ENCODE measurements at places on chromosomes 6 and 20.

DNA sequence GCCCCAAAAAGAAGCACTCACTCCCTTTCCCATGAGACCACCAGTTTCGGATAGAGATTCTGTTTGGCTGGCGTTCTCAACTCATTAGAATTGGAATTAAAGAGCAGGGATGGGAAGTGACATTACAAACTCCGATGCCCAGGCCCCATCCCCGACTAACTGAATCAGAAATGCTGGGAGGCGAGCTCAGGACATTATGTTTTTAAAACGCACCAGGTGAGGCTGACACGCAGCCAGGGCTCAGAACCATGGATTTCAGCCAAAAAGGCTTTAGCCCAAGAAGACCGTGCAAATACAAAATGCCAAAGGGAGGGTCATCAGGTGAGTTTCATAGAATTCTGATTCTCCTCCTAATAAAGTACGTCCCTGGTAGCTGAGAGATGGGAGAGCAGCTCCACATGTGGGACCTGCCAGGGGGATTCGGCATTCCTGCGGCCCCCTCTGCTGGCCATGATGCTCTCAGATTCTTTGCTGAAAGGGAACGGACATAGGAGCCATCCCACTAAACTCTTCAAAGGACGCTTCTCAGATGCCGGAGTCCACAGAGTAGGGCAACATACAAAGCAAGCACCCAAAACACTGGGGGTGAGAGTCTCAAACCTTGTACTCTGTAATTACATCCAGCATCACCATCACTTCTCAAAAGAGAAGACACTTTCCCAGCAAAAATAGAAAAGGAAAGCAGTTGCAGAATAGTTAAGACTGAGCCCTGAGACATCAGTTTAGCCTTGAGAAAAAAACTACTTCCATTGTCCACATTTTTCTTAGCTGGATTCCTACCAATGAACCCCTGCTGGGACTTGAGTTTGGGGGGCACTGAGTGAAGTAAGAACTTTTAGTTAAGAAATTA, 205.2 kb downstream of the BMP7 start:
- DNase-seq: no peak

DNA sequence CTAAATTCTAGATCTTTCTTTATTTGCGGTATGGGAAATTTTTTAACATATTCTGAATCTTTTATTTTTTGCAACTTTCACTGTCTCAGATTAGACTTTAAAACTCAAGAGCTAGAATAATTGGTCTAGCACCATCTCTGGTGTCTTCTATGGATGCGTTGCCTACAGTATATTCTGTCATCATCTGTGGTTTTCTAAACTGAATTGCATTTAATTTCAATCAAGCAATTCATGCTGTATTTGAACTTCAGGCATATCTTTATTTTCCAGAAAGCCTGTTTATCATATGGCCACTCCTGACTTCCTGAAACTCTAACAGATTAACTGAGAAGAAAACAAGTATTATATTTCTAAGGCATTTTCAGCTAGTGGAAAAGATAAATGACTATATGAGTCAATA, 281.6 kb downstream of the PLCB1 start:
- DNase-seq: no peak

GRCh38 chr6:38064431-38064830, 244.9 kb downstream of the ZFAND3 start:
- DNase-seq: no peak

- DNase-seq: no peak
Measured at GRCh38 chr20:35093267-35093884, 769 bp upstream of the TRPC4AP start.

- no peak for DNase-seq
Measured at GRCh38 chr20:12455148-12455547, 537.5 kb downstream of the BTBD3 start.

- DNase-seq: no peak
Measured at GRCh38 chr6:11869672-11870340, 91.2 kb upstream of the ADTRP start.

- no peak for DNase-seq
Measured at GRCh38 chr6:17927705-17928104, 59.7 kb downstream of the KIF13A start.

DNA sequence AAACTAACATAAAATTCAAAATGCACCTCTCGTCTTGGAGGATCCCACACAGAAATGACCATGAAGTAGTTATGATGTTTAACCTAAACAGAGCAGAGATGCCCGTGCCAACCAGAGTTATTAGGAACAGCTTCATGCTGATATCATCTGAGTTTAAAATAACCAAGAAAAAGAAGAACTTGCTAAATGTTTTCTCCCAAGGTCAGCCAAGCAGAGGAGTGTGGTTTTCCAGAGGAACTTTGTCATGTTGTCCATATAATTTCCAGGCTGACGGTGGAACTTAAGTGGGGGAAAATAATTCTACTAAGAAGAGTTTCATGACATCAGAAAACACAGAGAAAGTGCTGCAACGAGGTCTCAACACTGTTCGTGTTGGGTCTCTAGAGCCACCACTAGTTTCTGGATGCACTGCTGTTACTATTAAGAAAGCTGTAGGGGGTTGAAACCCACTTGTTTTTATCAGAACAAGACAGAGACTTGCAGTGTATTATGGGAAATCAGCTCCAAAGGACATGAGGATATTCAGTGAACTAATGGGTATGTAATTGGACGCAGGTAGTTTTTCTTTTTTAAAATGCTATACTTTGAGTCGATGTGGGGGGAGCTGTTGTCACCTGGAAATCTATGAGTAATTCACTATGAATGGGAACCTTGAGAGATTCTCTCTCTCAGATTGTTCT, 5.2 kb downstream of the AGPAT4 start:
- no peak for DNase-seq

DNA sequence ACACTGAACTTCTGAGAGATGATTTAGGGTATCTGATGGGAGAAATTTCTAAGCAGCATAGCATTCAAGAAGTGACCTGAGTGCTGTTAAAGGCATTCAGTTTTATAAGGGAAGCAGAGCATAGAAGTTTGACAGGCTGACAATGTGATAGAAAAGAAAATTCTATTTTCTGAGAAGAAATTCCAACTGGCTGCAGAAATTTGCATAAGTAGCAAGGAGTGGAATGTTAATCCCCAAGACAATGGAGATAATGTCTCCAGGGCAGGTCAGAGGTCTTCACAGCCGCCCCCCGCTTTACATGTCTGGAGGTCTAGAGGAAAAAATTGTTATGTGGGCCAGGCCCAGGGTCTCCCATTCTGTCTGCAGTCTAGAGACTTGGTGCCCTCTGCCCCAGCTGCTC, 1361.8 kb upstream of the EYS start:
- no peak for DNase-seq

GRCh38 chr20:50283922-50284810, 93.5 kb downstream of the CEBPB start:
- no peak for DNase-seq

DNA sequence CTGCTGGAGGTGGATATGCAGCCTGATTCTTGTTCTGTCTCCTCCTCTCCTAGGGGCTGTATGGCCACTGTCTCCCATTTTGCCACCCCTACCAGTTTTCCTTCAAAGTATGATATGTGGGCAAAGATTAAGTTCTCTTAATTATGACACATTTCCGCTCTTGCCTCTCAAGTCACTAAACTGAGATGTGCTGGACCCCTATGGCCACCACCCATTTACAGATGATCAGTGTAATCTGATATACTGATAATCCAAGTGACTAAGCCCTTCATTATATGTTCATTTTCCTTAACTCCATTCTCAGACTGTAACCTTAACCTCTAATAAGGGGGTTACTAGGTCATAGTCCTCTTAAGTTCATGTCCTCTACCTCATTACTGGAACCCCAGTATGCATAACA, 711 bp upstream of the C20orf141 start:
- no peak for DNase-seq

GRCh38 chr6:68194846-68195478, 440.1 kb upstream of the ADGRB3 start:
- no peak for DNase-seq

DNA sequence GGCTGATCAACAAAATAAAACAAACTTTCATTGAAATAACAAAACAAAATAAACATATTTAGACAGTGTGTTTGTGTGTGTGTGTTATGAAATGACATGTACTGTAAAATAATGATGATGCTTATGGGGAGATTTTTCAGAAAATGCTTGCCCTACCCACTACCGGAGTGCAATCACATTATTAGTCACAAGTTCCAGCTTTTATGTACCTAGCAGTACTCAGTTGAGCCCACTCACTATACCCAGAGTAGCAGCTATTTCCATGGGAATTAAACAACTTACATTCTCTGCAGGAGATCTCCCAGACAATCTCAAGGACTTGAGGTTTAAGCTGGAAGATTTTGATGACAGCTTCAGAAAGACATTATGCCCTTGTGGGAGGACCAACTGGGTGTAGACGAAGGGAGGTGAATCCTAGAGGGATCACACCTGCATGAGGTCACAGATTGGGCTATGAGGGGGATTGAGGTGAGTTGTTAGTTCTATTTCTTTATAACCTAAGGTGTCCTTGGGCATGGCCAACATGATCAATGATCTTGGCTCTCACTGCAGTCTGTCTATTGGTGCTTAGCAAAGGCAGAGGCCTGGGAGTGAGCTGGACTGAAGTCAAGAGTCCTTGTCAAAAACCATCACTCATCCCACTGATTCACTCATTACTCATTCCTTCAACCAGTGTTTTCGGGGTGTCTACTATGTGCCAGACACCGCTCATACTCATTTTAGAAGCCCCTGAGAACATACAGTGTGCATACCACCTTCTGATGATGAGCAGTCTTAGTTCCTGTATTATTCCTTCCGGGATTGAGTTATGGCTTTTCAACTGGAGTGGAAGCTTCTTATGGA, 6.7 kb upstream of the CLIC5 start:
- no peak for DNase-seq

DNA sequence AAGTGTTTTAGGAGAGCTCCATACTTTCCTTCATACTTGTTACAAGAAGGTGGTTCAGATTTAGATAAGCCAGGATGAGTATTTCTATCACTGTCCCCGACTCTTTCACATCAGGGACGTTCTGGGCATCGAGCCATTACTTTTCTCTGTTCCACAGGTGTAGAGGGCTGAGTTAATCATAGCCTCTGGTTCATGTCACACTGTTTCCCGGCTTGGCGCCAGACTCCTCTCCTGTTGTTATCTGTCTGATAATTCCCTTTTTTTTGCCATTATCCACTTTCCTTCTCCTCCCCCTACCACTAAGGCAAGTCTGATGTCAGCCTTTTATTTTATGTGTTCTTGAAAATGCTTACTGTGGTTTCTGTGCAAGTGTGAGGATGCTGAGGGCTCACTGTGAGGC, 593.4 kb downstream of the UTRN start:
- DNase-seq: no peak

DNA sequence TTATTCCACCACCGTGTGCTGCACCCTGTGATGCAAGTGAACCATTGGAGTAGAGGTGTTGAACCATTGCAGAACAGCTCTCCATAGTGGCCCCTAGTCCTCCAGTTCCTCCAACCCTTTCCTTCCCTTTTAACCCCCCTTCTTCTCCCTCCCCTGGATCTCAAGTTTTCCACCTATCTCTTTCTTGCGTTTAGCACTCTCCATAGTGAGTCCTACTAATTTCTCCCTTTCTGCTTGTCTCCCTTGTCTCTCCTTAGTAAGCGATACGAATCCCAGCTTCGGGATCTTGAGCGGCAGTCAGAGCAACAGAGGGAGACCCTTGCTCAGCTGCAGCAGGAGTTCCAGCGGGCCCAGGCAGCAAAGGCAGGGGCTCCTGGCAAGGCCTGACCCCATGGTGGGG, 1.1 kb downstream of the PFDN6 start:
- DNase-seq: no peak

- no peak for DNase-seq
Measured at GRCh38 chr20:10686356-10687133, 12.7 kb upstream of the JAG1 start.

DNA sequence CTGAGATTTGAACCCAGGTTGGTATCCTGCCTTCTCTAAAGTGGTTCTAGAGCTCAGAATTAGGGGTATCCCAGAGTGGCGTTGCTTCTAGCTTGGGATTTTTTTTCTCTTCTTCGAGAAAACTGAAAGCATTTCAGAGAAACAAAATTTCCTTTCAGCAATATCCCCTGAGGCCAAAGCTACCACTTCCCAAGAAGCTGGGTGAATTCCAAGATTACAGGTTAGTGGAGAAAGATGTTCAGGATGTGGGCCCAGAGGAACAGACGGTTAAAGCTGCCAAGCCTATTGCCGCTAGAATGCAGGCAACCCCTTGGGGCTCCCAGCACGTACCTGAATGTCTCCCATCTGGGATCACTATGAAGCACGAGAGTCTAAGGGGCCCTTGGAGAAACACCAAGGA, 134.1 kb downstream of the FOXO3 start:
- DNase-seq: no peak

- DNase-seq: no peak
Measured at GRCh38 chr6:70277470-70277869, 25.4 kb downstream of the COL9A1 start.

DNA sequence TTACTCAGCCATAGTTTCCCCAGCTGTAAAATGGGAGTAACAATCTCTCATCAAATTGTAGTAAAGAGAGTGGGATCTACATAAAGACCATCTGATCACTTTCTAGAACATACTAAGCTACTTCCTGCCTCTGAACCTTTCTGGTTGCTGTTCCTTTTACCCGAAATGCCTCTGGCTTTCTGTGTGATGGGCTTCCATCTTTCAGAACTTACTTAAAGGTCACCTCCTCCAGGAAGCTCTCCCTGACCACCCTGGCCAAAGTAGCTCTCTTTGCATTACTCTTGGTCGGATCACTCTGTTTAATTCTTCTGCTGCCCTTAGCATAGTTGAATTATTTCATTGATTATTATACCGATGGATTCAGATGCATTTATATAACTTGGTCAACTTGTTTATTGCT, 171.0 kb downstream of the BMP7 start:
- no peak for DNase-seq

DNA sequence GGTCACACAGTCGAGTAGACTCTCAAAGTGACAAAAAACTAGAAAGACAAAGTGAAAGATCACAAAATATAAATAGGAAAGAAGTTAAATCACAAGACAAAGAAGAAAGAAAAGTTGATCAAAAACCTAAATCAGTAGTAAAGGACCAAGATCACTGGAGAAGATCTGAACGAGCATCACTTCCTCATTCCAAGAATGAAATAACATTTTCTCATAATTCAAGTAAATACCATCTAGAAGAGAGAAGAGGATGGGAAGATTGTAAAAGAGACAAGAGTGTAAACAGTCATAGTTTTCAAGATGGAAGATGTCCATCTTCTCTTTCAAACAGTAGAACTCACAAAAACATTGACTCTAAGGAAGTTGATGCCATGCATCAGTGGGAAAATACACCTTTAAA, 31.6 kb upstream of the GJA10 start:
- DNase-seq: no peak
